ENCODE measurements at places on chromosomes 7 and 10.

DNA sequence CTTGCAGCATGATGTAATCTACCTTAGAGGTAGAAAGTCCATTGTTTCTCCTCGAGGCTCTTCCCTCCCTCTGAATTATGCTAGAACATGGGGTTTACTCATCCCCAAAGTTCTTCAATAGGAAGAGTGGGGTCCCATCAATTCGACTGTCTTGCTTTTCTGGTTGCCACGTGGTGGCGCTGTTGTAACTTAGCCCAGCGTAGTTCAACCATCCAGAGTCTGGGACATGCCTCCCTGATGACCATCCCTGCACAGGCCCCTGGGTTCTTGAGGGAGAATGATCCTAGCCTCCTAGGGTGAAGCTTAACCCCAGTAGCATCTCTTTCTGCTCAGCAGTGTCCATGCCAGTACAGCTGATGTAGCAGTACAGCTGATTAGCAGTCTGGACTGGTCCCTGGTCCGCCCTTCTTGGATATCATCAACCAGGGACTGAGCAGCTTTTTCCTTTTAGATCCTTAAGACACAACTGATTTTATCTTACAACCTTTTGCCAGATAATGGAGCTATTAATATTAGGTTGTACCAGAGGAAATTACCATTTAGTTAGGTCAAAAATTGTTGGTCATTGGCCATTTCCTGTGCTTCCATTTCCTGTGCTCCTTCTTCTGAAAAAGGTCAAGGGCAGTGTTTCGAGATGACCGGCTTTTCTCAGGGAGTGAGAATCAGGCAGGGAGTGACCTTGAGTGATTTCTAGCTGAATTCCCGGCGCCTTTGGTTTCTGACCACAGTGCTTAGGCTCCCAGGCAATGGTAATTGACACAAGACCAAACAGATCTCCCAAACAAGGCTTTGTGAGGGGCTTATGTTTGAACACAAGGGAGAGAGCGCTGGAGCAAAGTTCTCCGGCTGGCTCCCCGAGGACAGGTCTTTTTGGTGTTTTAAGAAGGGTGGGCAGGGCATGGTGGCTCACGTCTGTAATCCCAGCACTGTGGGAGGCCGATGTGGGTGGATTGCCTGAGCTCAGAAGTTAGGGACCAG is 65.4 kb downstream of the TACC2 start:
- peak; percentile 71 for DNase-seq

DNA sequence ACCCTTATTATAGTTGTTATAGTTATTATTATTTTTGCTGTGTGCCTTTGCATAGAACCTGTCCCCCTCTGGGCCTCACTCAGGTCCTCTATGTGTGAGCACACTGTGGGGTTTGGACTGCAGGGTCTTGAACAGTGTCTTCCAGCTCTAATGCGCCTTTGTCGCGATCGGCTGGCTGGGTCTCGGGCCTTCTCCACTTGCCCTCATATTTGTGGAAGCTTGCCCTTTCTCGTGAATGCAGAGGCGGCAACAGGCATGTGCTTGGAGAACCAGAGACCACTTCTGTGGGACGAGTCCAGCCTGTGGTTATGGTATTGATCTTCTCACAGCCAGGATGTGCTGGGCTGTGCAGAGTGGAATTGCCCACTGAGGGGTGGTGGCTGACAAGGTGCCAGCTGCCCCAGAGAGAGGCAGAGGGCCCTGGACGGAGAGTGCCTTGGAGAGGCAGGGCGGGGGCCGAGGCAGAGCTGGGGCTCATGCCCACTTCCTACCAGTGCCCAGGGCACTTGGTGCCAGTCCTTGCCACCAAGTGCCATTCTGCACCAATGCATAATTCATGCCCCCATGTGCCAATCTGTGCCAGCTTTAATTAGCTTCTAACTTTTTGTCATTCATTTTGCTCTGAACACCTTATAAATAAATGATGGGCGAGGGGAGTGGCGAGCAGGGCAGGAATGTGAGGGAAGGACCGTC is 6.8 kb upstream of the CDH23 start:
- no peak for DNase-seq

GRCh38 chr10:70738006-70738760 is 47.0 kb downstream of the TBATA start:
- DNase-seq = no peak

- no peak for DNase-seq
Observed at GRCh38 chr10:99573790-99574189, 41.0 kb downstream of the NKX2-3 start.

DNA sequence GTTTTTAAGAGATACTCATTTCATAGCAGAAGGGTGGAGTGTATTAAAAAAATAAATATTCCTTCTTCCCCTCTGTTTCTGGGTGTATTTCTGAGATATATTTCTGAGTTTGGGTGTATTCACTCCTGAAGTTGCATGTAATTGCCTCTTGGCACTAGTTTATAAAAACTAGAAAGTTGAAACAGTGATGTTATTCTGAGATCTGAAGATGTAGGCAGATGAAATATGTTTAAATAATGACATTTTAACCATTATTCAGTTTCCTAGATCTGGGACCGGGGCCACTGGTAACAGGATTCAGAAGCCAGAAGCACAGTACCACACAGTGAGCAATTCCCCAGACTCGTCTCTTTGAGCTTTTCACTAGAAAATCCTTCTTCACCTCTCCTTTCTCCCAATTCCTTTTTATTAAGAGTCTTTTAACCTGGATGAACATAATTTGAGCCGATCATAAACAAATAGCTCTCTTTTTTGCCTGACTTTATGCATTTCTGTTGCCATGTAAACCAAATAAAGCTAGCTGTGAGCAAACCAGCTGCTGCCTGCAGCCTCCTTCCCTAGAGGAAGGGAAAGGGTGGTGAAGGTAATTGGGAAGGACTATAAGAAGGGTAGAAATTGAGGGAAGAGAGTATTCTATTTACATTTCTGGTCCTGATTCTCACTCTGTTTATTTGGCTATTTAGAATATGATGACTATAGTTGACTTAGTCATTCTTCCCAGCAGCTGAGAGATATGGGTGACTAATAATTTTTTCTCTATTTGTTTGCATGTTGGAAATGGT is 101.8 kb upstream of the STRIP2 start:
- no peak for DNase-seq

- DNase-seq = no peak
Observed at GRCh38 chr7:130662426-130662825, 6.1 kb downstream of the COPG2 start.

GRCh38 chr10:52454491-52454890 is 140.4 kb downstream of the DKK1 start:
- no peak for DNase-seq

- DNase-seq = no peak
Observed at GRCh38 chr7:18177129-18177814, 149.6 kb upstream of the PRPS1L1 start.

- peak; percentile 11 for DNase-seq
Observed at GRCh38 chr7:2495418-2496299, 19.5 kb upstream of the GRIFIN start.

DNA sequence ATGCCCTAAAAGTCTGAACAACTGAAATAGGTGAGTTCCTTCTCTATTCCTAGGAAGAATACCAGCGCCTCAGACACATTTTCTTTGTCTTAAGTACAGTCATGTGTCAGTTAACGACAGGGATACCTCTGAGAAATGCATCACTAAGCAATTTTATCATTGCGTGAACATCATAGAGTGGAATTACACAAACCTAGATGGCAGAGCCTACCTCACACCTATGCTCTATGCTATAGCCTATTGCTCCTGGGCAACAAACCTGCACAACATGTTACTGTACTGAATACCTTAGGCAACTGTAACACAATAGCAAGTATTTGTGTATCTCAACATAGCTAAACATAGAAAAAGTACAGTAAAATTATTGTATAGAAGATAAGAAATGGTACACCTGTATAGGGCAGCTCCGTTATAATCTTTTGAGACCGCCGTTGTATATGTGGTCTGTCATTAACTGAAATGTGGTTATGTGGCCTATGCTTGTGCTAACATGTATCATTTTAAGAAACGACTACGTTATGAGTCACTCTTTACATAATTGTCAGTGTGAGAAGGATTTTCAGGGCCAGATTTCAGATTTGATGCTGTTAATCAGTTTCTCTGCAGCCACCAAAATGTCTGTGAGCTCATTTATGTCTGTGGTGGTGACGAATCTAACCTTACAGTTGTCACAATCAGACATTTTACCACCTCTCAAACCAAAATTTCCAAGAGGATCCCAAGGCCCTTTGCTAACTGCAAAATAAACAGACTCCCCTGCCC is 66.1 kb upstream of the STK17A start:
- no peak for DNase-seq

GRCh38 chr7:80247144-80247543 is 112.5 kb downstream of the GNAI1 start:
- DNase-seq = no peak

GRCh38 chr10:24444337-24444736 is 235.4 kb downstream of the KIAA1217 start:
- no peak for DNase-seq

DNA sequence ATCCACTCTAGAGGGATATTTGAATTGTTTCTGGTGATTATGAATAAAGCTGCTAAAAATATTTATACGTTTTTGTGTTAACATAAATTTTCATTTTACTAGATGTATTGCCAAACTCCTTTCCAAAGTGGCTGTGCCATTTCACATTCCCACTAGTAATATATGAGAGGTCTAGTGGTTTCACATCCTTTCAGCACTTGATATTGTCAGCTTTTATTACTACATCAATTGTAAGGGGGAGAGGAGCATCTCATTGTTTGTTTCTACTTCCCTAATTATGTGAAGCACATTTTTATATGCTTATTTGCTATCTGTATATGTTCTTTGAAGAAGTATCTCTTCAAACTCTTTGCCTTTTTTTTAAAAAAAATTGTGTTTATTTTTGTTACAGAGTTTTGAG is 184.5 kb downstream of the ADK start:
- no peak for DNase-seq

GRCh38 chr10:20616918-20617810 is 279.9 kb downstream of the NEBL start:
- no peak for DNase-seq

DNA sequence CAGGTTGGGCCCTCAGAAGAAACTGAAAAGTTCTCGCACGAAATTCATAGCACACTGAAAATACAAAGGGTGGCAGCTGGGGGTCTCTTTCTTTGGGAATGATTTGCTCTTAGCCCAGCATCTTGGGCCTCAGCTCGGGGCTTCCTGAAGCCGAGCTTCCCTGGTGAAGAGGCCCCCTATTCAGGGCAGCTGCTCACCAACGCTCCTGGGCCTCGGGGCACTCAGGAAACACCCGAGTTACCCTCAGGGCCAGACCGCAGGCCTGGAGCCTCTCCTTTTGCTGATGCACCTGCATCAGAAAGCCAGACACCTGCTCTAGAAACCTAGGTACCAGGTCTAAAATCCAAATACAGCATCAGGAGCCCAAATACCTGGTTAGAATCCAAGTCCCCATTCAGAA is 85.5 kb downstream of the PTPRE start:
- no peak for DNase-seq

GRCh38 chr10:124417895-124418725 is 613 bp downstream of the OAT start:
- DNase-seq = peak; percentile 64

GRCh38 chr7:122304996-122305421 is 459 bp upstream of the FEZF1 start:
- no peak for DNase-seq

- no peak for DNase-seq
Observed at GRCh38 chr7:12508554-12508953, 62.0 kb upstream of the SCIN start.

GRCh38 chr10:115417585-115418265 is 324.6 kb downstream of the ATRNL1 start:
- DNase-seq = peak; percentile 58

- DNase-seq = no peak
Observed at GRCh38 chr10:36366843-36367242, 724.7 kb upstream of the FZD8 start.

DNA sequence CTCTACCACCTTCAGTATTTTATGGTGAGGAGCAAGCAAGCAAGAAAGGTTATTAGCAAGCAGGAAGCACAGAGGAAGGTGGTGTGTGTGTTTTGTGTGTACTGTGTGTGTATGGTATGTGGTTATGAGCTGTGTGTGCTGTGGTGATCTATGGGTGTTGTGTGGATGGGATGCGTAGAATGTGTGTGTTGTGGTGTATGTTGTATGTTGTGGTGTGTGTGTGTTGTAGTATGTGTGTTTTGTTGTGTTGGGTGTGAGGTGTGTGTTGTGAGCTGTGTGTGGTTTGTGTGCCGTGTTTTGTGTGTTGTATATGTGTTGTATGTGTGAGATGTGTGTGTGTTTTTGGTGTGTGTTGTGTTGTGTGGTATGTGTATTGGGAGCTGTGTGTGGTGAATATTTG is 16.8 kb upstream of the IGFBP3 start:
- no peak for DNase-seq

GRCh38 chr10:43891241-43891640 is 242.6 kb upstream of the ZNF32 start:
- no peak for DNase-seq

DNA sequence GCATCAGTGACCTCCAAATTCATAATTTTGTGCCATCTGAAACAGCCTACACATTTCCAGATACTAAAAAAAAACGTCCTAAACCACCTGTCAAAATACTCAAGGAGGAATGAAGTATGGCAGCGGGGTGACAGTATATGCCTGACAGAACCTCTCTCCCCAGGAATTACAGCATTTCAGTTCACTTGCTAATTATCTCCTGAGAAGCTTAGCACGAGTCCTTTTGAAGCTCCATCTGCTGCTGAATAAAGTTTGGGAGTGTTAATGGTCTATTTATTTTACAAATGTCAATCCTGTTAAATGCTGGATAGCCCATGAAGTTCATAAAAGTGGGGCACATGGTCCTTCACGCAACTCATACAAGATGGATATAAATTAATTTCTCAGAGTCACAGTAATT is 29.4 kb upstream of the ANLN start:
- peak; percentile 31 for DNase-seq

DNA sequence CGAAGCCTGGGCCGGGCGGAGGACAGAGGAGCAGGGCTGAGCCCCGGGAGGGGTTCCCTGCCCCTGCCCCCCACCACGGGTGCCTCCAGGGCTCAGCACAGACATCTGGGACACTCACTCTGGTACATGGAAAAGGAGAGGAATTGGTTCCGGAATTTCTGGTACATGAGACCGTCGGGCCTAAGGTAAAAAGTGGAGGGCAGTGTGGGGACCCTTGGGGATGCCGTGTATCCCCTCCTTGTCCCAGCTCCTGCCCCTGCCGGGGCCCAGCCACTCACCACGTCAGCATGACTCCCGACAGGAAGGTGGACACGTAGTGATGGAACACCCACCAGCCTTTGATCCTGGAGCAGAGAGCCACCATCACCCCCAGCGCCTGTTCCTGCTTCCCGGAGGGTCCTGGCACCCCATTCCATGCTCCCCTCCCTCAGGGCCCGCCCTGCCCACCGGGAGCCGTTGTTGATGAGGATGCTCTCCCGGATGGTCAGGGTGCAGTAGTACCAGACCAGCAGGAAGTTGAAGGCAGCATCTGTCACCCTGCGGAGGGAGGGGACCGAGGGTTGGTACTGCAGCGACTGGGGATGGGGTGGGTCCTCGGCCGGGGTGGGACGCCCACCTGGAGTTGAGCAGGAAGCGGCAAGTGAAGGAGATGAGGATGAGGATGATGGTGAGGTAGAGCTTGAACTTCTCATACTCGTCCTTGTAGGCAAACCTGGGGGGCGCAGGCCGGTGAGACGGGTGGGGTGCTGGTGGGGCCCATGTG is 6.4 kb downstream of the TMEM120A start:
- DNase-seq = no peak

All from HAP-1 (cell line).